ENCODE measurements at places on chromosomes 5 and 9.
A peak's percentile ranks its signal among the peaks of the same experiment; 100 is the strongest.

- no peak for DNase-seq
Measured at GRCh38 chr9:16680975-16681651, 189.4 kb downstream of the BNC2 start.

DNA sequence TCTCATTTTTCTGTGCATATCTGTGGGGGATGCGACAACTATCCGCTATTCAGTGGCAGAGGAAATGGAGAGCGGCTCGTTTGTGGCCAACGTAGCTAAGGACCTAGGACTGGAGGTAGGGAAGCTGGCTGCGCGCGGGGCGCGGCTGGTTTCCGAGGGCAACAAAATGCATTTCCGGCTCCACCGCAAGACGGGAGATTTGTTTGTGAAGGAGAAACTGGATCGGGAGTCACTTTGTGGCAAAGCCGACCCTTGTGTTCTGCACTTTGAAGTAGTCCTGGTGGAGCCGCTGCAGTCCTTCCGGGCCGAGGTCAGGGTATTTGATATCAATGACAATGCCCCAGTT, 320 bp downstream of the PCDHB1 start:
- DNase-seq = no peak

DNA sequence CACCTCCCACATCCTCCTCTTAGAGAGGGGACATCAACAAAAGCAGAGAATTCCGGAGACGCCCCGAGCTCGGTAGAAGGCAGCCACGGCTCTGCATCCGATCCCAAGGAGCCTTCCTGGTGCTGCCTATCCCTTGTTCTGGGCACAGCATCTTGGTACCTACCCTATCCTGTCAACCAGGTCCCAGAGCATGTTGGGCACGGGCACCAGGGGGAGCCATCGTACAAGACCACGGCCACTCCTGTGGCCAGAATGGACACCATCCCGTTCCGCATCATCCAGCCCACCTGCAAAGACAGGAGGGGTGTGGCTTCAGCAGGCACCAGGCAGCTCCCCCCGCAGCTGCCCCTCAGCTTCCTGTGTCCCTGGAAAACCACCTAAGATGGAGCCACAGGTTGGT, 62.7 kb upstream of the ZNF354A start:
- DNase-seq = peak; percentile 22

GRCh38 chr5:85741972-85742371, 875.8 kb upstream of the COX7C start:
- DNase-seq = no peak

- no peak for DNase-seq
Measured at GRCh38 chr5:66958980-66959641, 237.5 kb downstream of the CD180 start.

DNA sequence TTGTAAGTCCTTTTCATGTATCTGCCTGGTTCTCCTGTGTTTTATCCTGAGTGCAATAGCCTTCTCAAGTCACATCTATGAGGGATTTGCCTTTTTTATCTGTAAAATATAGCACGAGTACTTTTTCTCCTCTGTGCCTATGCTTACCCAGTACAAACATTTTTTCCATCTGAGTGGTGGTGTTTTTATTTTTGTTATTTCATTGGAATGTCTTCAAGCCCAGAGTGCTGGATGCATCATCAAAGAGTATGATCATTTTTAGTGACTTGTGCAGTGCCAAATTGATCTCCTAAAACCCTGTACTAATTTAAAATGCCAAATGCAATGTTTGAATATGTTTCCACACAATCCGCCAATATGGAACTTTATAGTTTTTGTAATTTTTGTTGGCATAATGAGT, 86.1 kb downstream of the TLE4 start:
- DNase-seq = no peak

- no peak for DNase-seq
Measured at GRCh38 chr9:105681724-105682123, 12.6 kb upstream of the TMEM38B start.

DNA sequence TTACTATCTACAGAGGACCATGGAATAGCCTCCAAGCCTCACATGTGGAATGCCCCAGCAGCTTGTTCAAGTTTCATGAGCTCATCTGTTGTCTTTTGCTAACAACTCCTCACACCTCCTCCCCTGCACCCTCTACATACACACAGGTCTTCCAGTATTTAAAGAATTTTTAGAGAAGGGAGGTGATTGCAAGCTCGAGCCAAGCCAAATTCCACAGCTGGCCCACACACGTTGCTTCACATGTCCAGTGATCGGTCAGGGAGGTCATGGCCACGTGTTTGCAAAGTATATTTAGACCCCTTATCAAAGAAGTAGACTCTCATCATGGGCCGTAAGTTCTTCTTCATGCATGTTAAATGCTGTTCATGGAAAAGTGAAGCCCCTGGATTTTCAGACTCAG, 281.7 kb downstream of the OSTF1 start:
- no peak for DNase-seq

DNA sequence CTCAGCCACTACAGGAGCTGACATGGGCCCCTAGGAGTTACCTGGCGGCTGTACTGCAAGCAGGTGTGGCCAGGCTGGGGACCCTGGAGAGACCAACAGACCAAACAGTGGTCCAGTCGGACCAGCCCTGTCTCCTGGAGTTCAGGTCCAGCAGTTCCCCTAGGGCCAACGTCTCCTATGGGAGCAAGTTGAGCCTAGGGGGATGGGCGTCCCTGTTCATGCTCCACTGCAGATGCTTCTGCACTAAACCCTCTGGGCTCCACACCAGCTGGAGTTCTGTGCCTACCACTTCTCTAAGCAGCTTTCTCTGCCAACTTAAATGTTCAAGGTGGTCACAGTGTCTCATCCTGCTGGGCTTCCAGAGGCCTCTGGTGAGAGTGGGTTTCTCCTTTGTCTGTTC, 20.6 kb upstream of the OMD start:
- no peak for DNase-seq

DNA sequence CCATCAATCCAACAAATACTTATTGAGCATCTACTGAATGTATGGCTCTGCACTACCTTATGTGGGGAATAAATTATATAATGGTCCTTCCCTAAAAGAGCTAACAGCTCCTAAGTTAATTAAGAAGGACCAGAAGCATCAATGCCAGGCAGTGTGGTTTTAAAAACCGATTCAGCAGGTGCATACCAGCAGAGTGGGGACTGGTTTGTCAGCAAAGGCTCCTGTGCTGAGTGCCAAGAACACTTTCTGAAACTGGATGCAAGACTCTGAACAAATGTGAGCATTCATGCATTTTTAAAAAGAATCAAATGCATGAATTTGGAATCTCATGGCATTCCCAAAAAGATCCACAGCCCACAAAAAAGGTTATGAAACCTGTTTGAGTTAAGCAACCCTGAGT, 142.2 kb downstream of the AUH start:
- DNase-seq = no peak

DNA sequence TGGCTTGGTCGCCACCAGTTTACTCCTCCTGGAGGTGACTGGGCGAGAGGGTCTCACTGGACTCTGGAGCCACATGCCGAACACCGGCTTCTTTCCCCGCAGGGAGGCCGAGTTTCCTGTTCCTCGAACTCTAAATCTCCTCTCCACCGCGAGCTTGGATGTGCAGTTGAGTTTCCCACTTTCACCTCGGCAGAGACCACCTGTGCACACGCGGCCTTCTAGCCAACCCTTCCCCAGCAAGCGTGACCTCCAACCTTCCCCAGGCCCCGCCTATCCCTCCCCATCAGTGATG, 380.1 kb downstream of the IRX2 start:
- no peak for DNase-seq

GRCh38 chr5:74113927-74114326, 487.9 kb downstream of the ARHGEF28 start:
- DNase-seq = no peak

DNA sequence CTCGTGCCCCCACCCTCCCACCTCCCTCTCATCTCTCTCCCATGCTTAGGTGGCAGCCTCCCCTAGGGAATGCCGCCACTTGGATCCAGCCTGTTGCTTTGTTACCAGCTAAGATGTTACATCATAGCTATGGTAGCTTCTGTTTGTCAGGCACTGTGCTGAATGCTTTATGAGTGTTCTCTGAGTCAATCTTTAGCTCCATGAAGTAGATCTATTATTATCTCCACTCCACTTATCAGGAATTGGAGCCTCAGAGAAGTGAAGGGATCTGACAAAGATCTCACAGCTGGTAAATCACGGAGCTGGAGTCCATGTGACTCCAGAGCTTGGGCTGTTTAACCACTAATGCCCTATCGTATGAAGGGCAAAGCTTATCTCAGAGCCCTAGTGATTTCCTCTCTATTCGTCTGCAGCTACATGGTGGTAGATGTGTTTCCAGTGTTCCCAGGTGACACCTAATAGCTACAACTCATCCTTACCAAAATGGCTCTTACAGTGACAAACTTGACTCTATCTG, 54.1 kb downstream of the GARNL3 start:
- no peak for DNase-seq

DNA sequence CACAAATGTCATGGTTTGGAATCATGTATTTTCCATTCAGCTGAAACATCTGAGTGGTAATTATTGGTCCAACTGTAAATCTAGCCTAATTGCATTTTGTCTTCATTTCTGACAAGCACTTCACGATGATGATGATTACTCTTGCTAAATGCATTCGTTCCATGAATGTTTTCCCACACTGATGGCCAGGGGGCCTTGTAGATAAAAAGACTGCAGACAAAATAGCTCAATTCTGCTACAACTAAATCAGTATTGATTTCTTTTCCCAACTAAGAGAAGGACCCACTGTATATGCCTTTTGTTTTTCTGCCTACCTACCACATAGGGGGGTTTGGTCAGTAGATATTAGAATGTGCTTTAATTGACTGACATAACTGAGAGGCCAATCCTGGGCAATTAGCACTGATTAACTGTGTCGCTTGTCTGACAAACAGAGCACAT, 1351.3 kb upstream of the NUDT12 start:
- no peak for DNase-seq

DNA sequence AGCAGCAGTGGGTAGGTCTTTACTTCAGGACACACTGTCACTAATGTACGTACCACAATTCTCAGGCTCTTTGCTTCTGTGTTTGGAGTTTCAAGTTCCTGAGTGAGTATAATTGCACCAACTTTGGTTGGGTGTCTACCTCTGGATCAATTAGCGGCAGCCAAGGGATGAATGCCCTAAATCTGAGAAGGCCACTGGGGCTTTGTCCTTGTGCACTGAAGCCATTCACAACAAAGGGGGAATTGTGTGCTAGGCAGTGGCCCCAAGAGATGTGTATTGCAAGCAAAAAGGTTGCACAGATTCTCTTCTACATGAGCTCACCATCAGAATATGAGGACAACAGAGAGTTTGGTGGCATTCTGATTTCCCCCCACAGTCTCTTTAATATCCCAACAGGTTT, 3.9 kb upstream of the PHF24 start:
- DNase-seq = no peak

DNA sequence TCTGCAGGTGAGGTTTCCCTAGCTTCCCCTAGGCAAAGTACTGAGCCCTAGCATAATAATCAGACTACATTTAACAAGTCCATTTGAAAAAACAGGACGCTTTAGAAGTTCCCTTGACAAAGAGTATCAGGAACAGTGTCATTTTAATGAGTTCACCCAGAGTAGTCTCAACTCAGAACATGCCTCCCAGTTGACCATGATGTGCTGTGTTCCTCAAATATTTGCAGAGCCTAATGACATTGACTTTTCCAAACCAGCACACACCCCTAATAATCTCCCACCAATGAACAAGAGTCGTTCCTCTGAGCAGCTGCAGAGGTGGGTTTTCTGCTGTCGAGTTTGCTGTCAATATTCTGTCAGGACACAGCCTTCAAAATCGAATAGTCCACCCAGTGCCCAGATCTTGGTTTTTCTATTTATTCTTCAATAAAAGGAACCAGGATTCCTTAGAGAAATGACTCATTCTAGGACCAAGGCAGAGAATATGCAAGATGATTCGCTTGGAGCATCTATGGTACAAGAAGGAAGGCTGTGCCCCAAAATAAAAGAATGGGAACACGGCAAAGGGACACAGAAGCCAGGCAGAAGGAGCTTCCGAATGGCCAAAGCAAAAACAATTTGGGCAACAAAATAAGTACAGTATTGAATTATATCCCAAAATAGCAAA, 57.6 kb downstream of the OTULIN start:
- no peak for DNase-seq

DNA sequence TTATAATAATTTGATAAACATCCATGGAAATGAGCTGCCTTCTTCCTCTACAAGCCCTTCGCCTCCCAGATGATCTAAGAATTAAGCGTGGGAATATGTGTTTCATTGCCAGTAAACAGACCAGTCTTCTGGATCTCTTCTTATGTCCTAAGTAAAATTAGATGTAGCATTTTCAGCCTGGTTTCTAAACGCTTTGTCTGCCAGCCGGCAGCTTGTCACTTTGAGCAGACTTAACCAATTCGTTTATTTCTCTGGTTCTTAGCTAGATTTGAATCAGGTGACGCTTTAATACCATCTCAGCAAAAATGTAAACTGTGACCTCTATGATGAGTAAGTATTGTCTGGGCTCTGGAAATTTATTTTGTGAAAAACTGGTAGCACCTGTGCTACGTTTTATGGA, 380.6 kb upstream of the NUDT12 start:
- DNase-seq = no peak

- DNase-seq = no peak
Measured at GRCh38 chr5:164002628-164003027, 497.2 kb downstream of the MAT2B start.

GRCh38 chr5:73387601-73388305, 60.8 kb downstream of the FOXD1 start:
- DNase-seq = peak; percentile 80

DNA sequence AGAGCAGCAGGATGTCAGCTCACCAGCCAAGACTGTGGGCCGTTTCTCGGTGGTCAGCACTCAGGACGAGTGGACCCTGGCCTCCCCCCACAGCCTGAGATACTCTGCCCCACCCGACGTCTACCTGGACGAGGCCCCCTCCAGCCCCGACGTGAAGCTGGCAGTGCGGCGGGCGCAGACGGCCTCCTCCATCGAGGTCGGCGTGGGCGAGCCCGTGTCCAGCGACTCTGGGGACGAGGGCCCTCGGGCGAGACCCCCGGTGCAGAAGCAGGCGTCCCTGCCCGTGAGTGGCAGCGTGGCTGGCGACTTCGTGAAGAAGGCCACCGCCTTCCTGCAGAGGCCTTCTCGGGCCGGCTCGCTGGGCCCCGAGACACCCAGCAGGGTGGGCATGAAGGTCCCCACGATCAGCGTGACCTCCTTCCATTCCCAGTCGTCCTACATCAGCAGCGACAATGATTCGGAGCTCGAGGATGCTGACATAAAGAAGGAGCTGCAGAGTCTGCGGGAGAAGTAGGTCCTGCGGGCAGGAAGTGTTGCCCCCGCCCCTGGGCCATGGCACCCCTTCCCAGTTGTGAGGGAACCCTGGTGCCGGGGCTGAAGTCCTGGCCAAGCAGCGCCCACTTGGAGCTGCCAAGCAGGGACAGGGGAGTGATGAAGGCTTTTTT, 108.9 kb downstream of the WNK2 start:
- DNase-seq = no peak

- no peak for DNase-seq
Measured at GRCh38 chr5:11304641-11305040, 543.6 kb upstream of the DAP start.

DNA sequence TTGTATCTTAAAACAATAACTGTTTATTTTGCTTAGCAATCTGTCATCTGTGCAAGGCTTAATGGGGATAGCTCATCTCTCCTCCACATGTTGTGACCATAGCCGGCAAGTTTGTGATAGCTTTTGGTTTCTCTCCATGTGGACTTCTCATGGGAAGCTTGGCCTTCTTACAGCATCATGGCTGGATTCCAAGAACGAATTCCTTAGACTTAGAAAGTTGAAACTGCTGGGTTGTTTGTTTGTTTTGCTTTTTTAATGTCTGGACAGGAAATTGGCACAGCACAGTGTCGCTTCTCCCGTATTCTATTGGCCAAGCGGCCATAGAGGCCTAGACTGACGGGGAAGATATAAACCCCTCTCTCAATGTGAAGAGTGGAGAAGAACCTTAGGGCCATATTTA, 61.0 kb upstream of the PRDM9 start:
- no peak for DNase-seq

GRCh38 chr5:6338135-6338534, 40.2 kb downstream of the MED10 start:
- no peak for DNase-seq

All from activated CD8-positive, alpha-beta T cell treated with anti-CD3 and anti-CD28 coated beads, Interleukin-2, amount 10 ng/mL, durations not matched to agents 7 days and 5 days (primary cell).